Stimulated activated CD8-positive, alpha-beta memory T cell treated with anti-CD3 and anti-CD28 coated beads, Interleukin-7, amount 100 ng/mL, for 1 hour (primary cell): ENCODE measurements at places on chromosomes 4 and X.

- DNase-seq: no peak
Measured at GRCh38 chr4:98939892-98940298, 11.0 kb upstream of the EIF4E start.

- DNase-seq: no peak
Measured at GRCh38 chr4:94407846-94408245, 43.9 kb upstream of the PDLIM5 start.

DNA sequence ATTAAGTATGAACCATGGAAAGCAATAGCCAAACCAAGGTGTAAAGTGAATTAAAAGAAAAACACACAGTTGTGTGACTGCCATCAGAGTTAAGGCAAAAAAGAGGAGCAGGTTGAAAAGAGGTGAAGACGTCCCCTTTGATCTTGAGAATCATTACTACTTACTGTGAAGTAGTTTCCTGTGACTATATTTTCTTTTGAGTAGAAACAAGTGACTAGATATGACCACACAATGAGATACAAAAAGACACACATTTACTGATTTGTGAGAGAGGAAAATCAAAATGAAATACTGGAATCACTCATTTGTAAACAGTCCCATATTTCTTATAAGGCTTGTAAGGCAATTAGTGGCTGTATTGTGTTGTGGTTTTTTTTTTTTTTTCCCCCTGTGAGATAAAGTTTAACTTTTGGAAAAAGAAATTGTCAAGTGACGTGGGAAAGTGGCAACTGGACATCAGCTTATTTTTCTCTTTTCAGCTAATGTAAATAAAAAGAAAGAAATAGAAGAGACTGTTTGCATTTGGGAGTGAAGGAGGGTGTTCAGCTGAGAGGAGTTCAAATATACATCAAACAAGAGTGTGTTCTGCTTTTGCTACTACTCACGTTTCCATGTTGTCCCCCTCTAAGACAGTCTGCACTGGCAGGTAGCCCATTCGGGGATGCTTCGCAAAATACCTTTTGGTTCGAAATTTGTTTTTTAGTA lies 106.4 kb upstream of the FTHL17 start:
- no peak for DNase-seq

- no peak for DNase-seq
Measured at GRCh38 chr4:142549726-142550463, 296.2 kb downstream of the INPP4B start.

DNA sequence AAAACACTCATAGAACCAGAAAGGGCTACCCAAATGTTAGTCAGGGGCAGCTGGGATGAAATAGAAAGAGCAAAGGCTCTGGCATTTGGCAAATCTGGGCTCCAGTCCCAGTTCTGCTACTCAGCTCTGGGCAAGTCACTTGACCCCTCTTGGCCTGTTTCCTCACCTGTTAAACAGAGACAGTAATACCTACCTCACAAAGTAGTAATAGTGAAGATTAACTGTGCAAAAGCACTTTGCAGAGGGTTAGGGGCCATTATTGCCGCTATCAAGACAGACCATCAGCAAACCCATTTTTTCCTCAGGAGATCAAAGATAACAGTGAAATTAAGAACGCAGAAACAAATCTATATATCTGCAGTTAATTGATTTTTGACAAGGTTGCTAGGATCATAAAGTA lies 20.6 kb downstream of the ZBTB33 start:
- no peak for DNase-seq
